Chondrocyte (in vitro differentiated cells): ENCODE measurements at places on chromosomes 7 and 10. TPM values are rescaled to one million over a fixed set of nuclear protein-coding genes. Genes with fewer than 3 reads are reported as not detected.
A peak's percentile ranks its signal among the peaks of the same experiment; 100 is the strongest.

Gene AKR1C8
- total RNA-seq, result not detected in 3 replicates

Gene LIPJ
- total RNA-seq, result not detected in 3 replicates

Gene WDR37
- 10.9 to 15.5 TPM (median 12.4 TPM) in 3 replicates for total RNA-seq

Gene HOXA6
- not detected in 3 replicates for total RNA-seq

Gene ABCB4
- 0.10 to 0.15 TPM in 2 of 3 replicates, not detected in the other for total RNA-seq

Gene RBP4
- 10.7 to 30.1 TPM (median 29.3 TPM) in 3 replicates for total RNA-seq

- H3K27me3 ChIP-seq, result no peaks in the 10 kb centered on the region
- H3K27ac ChIP-seq, result no peak overlapping the region
- H3K4me1 ChIP-seq, result peaks cover 6% of the 10 kb centered on the region
- DNase-seq, result no peak
- H3K36me3 ChIP-seq, result peaks cover under 1% of the 10 kb centered on the region
Observed at GRCh38 chr10:44818701-44819127, 92.4 kb upstream of the TMEM72 start.

DNA sequence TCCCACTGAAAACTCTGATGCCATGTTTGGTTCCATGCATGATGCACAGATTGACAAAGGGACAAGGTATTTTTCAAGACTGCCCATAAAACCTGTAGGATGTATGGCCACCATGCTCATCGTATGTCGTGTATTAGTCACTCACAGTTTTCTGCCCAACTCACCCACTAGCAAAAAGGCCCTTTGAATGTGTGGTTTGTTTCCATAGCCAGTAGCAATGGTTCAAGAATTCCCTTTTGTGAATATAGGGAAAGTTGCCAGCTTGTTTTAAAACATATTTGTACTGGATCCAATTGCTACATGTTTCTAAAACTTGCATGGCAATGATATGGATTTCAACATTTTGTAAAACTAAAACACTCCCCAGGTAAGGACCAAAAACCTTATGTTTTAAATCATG, 280.9 kb upstream of the YAE1 start:
- H3K27ac ChIP-seq, result no peak overlapping the region
- H3K4me3 ChIP-seq, result no peak overlapping the region
- no peak for DNase-seq
- peaks cover 9% of the 10 kb centered on the region for H3K4me1 ChIP-seq
- peaks cover 2% of the 10 kb centered on the region for H3K36me3 ChIP-seq
- peaks cover 12% of the 10 kb centered on the region for H3K27me3 ChIP-seq

DNA sequence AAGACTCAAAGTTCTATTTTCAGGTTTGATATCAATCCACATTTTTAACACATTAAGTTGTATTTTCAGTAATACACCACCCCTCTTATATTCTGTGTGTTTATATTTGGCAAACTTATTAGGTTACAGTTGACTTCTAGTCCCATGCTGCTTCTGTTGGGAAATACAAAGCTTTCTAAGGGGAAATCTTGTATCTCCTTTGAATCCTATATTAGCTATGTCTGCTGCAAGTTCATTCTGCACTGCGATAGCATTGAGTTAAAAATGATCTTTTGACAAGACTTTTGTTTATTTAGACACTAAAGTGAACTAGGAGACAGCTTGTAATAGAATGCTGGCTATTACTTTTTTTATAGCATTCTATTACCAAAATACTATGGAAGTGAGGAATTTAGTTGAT, 625.1 kb upstream of the ANKRD30A start:
- no peak overlapping the region for H3K4me3 ChIP-seq
- H3K4me1 ChIP-seq, result peaks cover 49% of the 10 kb centered on the region
- no peaks in the 10 kb centered on the region for H3K27me3 ChIP-seq
- H3K27ac ChIP-seq, result no peak overlapping the region
- DNase-seq, result no peak
- no peaks in the 10 kb centered on the region for H3K36me3 ChIP-seq

- H3K36me3 ChIP-seq, result peaks cover 14% of the 10 kb centered on the region
- no peak overlapping the region for H3K4me3 ChIP-seq
- no peaks in the 10 kb centered on the region for H3K27me3 ChIP-seq
- DNase-seq, result no peak
- no peak overlapping the region for H3K27ac ChIP-seq
Observed at GRCh38 chr10:72910705-72911104, 17.2 kb downstream of the OIT3 start.

DNA sequence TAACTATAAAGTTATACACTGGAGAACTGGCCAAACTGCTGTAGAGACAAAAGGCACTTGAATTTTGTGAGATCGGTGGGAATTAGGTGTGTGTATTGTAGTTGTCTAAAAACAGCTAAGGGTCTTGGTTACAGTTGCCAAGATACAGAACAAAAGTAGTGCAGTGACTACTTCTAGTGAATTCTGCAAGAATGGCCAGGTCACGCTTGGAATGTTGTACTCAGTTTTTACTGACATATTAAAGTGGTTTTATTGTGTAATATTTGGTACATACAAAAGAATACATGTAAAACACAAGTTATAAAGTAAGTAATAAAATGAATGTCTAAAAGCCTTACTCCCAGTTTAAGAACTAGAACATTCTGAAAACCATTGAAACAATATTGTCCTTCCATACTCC, 42.4 kb downstream of the PRPF18 start:
- peaks cover 4% of the 10 kb centered on the region for H3K4me1 ChIP-seq
- peaks cover 14% of the 10 kb centered on the region for H3K36me3 ChIP-seq
- H3K27me3 ChIP-seq, result no peaks in the 10 kb centered on the region
- no peak for DNase-seq
- no peak overlapping the region for H3K4me3 ChIP-seq

DNA sequence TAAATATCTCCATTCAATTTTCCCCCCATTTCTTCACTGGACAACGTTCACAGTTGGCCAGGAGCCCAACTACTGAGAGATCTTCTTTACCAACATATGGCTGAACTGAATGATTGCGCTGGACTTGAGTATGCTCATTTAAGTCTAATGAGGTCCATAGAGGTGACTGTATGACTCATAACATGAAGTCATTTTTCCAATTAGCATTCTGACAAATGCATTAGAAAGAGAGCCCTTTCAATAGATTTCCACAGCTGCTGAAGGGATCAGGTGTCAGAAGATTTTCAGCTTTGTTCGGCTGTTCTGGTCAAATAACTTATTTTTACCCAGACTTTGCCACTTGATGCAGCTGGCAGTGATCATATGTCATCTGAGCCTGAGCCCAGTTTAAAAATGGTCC, 438.0 kb downstream of the ETV1 start:
- no peak overlapping the region for H3K4me3 ChIP-seq
- DNase-seq, result no peak
- no peaks in the 10 kb centered on the region for H3K36me3 ChIP-seq

DNA sequence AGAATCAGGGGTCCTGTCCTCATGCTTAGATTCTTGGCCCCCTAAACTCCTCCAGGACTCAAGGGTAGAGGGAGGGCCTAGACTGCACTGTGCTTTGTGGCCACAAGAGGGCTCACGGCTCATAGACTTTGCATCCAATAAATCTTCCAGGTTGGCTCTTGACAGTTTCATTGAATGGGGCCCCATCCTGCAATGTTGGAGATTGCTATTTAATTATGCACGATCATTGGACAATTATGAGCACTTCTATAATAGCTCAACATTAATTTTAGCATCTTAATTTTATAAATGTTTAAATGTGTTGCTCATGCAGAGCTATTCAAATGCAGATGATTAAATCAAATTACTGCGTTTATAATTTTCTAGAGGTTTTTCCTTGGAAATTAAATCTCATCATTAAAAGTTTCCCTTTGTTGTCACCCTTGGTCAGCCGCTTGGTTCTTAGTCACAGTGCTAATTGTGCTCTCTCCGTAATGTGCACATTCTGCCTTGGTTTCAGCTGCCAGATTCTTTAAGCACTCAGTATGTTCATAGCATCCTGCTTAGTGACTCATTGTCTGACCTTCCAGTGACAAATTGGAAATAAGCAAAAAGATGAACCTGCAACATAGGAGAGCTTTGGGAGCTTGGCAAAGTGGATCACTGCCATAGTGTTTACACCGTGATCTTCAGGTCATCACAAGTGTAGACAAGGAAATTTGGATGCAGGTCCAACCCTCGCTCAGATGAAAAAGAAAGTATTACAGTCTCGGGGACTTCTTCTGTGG, 33.4 kb upstream of the PLPP4 start:
- peak overlapping the region; percentile 64 for H3K27ac ChIP-seq
- H3K4me1 ChIP-seq, result peaks cover 32% of the 10 kb centered on the region
- no peak overlapping the region for H3K4me3 ChIP-seq
- H3K36me3 ChIP-seq, result no peaks in the 10 kb centered on the region

- DNase-seq, result no peak
- H3K27ac ChIP-seq, result no peak overlapping the region
- no peaks in the 10 kb centered on the region for H3K36me3 ChIP-seq
- H3K4me3 ChIP-seq, result no peak overlapping the region
- H3K27me3 ChIP-seq, result peaks cover 12% of the 10 kb centered on the region
Observed at GRCh38 chr7:136523571-136523970, 344.9 kb upstream of the CHRM2 start.
